ENCODE measurements at places on chromosomes 12 and 14. TPM values are rescaled to one million over a fixed set of nuclear protein-coding genes. Genes with fewer than 3 reads are reported as not detected.

- DNase-seq: no peak
Measured at GRCh38 chr12:110582276-110583136, 612 bp downstream of the PPTC7 start.

PHLDA1 gene
- 108 TPM for total RNA-seq

DNA sequence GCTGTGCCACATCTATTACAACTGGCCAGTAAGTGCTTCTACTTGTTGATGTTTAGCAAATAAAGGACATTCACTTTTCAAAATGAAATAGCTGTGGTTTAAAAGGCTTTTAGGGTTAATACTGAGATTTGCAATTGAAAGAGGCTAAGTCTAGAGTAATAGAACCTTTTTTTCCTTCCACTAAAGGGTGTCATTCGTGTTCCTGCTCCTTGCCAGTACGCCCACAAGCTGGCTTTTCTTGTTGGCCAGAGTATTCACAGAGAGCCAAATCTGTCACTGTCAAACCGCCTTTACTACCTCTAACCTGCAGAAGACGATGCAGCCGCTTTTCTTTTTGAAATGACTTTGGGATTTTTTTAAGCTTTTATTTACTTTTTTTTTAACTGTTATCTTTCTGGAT is 33.6 kb downstream of the PIWIL1 start:
- DNase-seq: no peak

DNA sequence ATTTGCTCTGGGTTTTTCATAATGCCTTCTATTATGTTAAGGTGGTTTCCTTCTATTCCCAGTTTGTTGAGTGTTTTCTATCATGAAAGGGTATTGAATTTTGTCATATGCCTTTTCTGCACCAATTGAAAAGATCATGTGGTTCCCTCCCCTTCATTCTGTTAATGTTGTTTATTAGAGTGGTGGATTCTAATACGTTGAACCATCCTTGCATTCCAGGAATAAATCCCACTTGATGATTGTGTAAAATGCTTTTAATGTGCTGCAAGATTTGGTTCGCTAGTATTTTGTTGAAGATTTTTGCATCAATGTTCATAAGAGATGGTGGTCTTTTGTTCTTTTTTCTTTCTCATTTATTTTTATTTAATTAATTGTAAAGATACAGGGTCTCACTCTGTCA is 55.2 kb downstream of the ATP23 start:
- no peak for DNase-seq

GRCh38 chr12:106724116-106724515 is 50.4 kb upstream of the RIC8B start:
- no peak for DNase-seq

KICS2 gene
- total RNA-seq: 19.2 TPM

PPFIA2 gene
- not detected for total RNA-seq

- no peak for DNase-seq
Measured at GRCh38 chr12:102061096-102061559, 663 bp downstream of the WASHC3 start.

DNA sequence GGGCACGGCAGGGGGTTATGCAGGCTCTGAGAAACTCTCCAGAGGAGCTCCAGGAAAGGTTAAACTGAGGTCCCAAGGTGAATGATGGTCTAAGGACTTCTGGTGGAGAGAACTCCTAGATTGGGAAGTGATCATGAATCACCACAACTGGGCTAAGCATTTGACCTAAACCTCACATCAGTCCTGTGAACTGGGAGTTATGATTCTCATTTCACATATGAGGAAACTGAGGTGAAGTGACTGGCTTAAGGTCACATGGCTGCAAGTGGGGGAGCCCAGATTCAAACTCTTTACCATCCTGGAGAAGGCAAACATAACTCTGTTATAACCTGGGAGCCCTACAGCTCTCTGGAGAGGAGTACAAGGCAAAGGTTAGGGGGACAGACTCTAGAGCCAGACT is 4.2 kb downstream of the RARG start:
- no peak for DNase-seq

DNAI7 gene
- total RNA-seq: 0.21 TPM

GRCh38 chr14:51554953-51555352 is 96.8 kb upstream of the FRMD6 start:
- peak; percentile 48 for DNase-seq

GRCh38 chr12:68292151-68292943 is 38.9 kb upstream of the IL22 start:
- DNase-seq: no peak

LMNTD1 gene
- total RNA-seq: not detected

- no peak for DNase-seq
Measured at GRCh38 chr14:83734431-83734830, 1795.5 kb upstream of the FLRT2 start.

All from SK-MEL-5 (cell line).